ENCODE measurements at places on chromosomes 12 and 14. TPM values are rescaled to one million over a fixed set of nuclear protein-coding genes. Genes with fewer than 3 reads are reported as not detected.

GRCh38 chr12:64965920-64966319 is 141.5 kb downstream of the TBC1D30 start:
- no peak for DNase-seq

DNA sequence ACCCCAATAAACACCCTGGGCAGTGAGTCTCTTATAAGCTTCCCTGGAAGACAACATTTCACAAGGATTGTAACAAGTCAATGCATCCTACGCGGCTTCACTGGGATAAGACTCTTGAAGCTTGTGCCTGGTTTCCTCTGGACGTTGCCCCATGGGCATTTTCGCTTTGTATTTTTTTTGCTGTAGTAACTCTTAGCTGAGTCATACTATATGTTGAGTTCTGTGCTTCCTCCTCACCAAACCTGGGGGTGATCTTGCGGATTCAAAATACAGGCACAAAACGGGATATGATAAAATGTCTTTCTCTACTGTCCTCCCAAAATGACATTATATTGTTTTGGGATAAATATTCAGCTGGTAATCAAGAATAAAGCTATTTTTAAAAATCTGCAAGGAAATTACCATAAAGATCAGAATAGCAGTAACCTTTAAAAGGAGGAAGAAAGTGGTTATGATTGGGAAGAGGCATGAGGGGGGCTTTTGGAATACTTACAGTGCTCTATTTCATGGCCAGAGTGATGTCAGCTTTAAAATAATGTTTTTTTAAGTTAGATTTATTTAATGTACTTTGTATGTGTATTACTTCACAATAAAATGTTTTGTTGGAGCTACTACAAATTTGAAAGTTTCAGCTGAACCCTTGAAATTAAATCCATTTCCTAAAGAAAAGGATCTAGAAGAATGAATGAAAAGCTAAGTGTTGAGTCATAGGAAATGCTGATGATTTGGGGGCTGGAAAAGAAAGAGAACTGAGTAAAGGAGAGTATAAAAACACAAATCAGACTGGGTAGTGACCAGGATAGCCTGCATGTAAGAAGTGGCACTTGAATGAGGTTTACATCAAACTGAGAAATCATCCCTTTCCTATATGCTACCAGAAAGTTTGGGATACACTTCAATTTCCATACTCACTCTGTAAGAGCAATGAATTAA is 14.7 kb downstream of the BTBD7 start:
- no peak for DNase-seq

DNA sequence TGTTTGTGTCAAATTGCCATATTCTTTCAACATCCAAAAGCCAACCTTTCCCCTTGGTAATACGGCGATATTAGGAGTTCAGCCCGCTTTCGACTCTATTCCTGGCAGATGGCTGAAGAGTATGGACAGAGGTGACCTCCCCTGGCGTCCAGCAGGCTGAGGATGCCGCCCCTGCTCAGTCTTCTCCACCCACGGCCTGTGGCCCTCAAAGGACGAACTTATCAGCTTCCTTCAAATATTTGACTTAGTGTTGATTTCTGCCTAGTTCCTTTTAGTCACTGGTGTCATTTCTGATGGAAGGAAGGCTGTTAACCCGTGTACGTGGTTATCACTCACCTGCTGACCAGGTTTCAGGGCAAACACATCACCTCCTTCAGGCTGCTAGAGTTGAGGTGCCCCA is 65.0 kb downstream of the TESC start:
- no peak for DNase-seq

GRCh38 chr12:21323736-21324135 is 11.0 kb downstream of the SLCO1A2 start:
- DNase-seq, result no peak

GRCh38 chr12:10196210-10196609 is 16.5 kb upstream of the GABARAPL1 start:
- DNase-seq, result no peak

CLEC1A gene
- total RNA-seq, result not detected

ARHGAP5 gene
- total RNA-seq, result 26.4 TPM

HAL gene
- total RNA-seq, result 0.23 TPM

IAPP gene
- total RNA-seq, result not detected

GARIN6 gene
- not detected for total RNA-seq

OR4L1 gene
- not detected for total RNA-seq

TAS2R14 gene
- total RNA-seq, result 0.06 TPM

STAT2 gene
- total RNA-seq, result 39.2 TPM

PTCSC3 gene
- not detected for total RNA-seq
